ENCODE measurements at places on chromosomes 16 and 17. TPM values are rescaled to one million over a fixed set of nuclear protein-coding genes. Genes with fewer than 3 reads are reported as not detected.

DNA sequence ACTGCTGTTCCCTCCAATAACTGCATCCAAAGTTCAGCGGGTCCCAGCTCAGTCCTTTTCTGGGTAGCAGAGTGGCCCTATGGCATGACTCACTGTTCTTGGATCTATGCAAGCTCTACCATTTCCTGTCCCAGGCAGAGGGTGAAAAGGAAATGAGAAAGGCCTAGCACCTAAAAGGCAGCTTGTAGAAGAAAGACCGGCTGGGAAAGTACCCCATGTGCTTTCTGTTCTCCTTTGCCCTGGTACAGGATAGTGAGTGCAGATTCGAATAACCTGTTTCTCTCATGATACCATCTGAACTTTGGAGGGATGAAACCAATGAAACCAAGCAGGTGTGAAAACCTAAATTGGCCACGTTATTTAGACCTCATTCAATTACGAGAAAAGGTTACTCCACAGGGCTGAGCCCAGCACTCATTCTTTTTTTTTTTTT is 12.7 kb upstream of the HASPIN start:
- DNase-seq: no peak

DNA sequence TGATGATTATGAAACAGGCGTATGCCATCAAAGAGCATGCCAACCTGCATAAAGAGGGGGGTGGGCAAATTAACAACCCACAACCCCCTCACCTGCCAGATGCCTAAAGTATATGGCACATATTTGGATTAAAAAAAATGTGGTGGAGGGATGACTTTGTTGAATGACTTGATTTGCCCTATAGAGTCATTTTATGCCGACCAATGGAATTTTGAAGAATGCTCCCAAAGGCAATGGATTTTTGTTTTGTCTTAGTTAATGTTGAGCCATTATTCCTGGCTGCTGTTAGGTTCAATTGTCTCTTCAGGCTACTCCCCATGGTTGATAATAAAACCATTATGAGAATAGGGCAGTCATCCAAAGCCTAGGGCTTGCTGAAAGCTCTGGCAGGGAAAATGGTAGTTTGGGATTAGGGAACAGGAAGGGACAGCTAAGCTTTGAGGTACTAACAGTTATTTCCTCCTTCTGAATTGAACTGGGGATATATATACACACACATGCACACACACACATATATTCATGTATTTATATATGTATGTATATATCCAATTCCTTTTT is 5.8 kb upstream of the CHCT1 start:
- DNase-seq: no peak

DNA sequence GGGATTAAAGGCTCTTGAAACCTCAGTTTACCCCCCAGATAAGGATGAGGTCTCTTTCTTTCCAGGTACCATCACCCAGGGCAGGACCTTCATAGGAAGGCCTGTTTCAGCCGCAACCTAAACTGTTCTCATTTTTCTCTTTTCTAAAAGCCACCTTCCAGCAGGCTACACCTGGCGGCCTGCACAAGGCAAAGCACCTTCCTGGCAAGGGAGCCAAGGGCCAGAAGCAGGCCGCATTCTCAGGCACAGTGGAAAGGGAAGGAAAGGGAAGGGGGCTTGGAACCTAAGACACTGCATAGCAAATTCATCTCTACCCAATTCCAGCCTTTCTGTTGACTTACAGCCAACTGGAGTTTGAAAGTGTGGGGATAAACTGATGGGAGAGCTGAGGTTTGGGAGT is 8.9 kb upstream of the NDEL1 start:
- DNase-seq: no peak

GRCh38 chr16:11097094-11097786 is 152.9 kb downstream of the CLEC16A start:
- DNase-seq: no peak

ACSM5 gene
- 1.8 TPM for total RNA-seq

ARL5C gene
- total RNA-seq: not detected

- DNase-seq: no peak
Measured at GRCh38 chr16:12317121-12317810, 340.7 kb downstream of the SNX29 start.

GRCh38 chr17:34146440-34147043 is 108.5 kb upstream of the CCL2 start:
- DNase-seq: peak; percentile 53

GRCh38 chr16:66275775-66276428 is 90.6 kb upstream of the CDH5 start:
- DNase-seq: no peak

GRCh38 chr17:880443-881269 is 98.5 kb downstream of the MRM3 start:
- no peak for DNase-seq

DNA sequence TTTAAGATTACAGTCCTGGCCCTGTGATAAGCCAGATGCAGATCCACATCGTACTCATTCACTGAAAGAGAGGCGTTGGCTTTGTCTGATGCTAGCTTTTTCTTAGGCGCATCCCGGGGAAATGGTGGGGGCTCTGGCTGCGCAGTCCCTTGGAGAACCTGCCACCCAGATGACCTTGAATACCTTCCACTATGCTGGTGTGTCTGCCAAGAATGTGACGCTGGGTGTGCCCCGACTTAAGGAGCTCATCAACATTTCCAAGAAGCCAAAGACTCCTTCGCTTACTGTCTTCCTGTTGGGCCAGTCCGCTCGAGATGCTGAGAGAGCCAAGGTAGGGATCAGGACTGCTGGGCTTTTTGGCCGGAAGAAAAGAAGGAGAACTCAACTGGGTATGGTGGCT is 24.0 kb downstream of the POLR2A start:
- DNase-seq: no peak

SLC47A2 gene
- total RNA-seq: not detected

DNA sequence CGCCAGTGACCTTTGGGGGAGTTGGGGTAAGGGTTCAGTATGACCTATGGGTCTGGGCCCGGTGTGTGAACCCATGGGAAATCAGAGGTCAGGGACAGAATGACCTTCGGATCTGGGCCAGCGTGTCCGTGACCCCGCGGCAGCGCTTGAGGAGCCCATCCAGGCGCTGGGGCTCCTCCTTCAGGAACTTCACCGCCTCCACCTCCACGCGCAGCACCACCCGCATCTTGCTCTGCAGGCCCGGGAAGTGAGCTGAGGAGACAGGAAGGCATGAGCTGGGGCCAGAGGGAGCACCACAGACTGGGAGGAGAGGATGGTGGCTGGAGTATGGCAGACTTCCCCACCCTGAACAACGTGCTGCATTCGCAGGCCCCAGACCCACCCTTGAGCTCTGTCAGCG is 53.4 kb downstream of the SRCIN1 start:
- no peak for DNase-seq

DNA sequence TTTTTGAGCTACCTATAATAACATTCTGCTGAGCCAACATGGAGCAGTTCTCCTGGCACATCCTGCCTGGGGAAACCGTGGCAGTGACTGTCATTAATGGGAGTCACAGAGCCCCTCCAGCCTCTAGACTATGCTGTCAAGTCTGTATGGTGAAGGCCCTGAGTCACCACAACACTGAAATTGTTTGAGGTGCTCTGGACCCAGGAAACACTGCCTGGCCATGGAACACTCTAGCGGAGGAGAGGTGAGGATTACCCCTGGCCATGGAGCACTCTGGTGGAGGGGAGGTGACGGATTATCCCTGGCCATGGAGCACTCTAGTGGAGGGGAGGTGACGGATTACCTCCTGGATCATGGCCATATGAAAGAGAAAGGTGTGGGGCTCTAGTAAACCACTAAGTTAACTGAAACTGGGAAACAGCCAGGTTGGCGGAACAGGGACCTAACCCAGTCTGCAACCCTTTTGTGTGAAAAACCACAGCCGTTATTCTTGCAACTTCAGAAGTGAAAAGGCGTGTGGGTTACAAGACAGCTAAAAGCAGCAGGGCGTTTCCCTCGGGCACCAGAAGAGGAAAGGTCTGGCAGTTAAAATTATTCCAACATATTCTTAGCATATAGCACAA is 156.7 kb downstream of the KCNJ12 start:
- DNase-seq: no peak

DNA sequence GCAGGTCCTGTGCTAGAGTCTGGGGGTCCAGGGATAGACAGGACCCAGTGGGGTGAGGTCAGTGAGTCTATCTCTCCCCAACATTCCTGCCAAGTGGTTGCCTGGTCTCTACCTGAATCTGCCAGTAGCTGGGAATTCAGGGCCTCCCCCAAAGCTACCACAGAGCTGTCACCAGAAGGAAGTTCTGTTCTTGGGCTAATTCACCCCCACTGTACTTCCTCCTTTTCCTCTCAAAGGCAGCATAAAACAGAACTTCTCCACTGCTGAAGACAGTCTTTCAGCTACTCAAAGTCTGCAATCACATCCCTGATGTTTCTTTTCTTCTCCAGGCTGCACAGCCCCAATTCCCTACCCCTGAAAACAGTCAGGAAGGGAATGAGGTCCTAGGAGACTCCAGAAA is 8.7 kb downstream of the CAMTA2 start:
- no peak for DNase-seq

GRCh38 chr16:65746941-65747340 is 619.5 kb upstream of the CDH5 start:
- no peak for DNase-seq

GRCh38 chr16:28898266-28898665 is 20.0 kb downstream of the ATP2A1 start:
- DNase-seq: no peak

DNA sequence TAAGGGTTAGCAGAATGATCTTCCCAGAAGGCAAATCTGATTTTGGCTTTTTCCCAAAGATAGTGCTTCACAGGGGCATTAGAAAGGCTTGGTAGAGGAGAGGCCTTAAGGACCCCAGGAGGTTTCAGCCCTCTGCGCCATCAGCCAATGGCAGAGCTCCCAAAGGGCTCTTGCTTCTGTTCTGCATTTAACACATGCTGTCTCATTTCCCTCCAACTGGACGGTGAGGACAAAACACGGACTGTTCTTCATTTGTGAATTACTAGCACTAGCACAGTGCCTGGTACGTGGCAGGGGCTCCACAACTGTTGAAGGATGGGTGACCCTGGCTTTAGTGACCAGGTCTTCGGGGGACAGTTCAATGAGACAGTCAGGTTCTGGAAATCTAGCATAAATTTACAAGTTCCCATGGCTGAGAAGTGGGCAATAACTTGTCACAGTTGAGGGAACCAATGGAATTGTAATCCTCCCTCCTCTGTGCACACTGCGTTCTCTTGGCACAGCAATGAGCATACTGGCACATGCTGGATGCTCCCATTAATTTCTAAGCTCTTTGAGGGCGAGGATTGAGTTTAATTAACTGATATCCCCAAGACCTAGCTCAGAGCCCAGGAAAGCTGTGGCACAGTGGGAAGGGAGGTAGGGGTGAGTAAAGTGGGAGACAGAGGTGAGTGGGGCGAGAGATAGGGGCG is 45.4 kb downstream of the COG7 start:
- no peak for DNase-seq

- no peak for DNase-seq
Measured at GRCh38 chr16:29675811-29676643, 3.0 kb upstream of the QPRT start.

DNA sequence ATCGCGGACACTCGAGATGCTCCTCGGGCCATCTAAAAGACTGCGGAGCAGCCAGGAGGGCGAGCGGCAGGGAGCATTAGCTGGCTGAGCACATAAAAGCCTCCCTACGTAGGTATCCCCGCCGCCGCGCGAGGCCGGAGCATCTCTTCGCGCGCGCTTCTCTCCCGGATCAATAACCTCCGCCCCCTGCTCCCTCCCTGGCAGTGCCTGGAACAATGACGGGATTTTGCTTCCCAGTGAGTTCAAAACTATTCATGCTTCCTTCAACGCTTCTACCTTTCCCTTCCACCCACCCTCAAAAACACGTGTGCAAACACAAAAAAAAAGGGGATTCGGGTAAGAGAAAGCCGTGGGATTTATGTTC is 984 bp downstream of the CENPV start:
- DNase-seq: no peak

ZNF750 gene
- 0.20 TPM for total RNA-seq

DNA sequence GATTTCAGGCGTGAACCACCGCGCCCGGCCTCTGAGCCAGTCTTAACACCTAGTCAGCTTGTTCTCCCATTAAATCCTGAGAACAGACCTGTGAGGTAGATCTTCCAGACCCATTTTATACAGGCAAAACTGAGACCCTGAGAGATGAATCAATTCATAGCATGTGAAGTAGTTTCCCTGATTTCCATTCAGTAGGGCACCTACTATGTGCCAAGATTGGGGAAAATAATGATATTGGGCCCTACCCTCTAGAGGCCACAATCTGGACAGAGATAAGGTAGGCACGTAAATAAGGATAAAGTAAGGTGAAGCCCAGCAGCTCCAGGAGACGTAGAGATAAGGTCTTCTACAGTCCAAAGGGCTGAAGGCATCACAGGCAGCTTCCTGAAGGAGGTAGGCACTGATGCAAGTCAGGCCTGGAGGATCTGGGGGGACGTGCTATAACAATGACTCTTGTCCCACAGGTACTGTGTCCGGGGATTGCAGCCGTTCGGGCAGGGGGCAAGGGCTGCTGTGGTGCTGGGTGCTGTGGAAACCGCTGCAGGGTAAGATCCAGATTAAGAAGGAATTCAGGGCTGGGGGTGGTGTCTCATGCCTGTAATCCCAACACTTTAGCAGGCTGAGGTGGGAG is 5.7 kb downstream of the VMO1 start:
- DNase-seq: no peak

GRCh38 chr17:29115961-29116803 is 64.0 kb downstream of the MYO18A start:
- no peak for DNase-seq

- no peak for DNase-seq
Measured at GRCh38 chr16:31572821-31573220, 45.1 kb downstream of the AHSP start.

DNA sequence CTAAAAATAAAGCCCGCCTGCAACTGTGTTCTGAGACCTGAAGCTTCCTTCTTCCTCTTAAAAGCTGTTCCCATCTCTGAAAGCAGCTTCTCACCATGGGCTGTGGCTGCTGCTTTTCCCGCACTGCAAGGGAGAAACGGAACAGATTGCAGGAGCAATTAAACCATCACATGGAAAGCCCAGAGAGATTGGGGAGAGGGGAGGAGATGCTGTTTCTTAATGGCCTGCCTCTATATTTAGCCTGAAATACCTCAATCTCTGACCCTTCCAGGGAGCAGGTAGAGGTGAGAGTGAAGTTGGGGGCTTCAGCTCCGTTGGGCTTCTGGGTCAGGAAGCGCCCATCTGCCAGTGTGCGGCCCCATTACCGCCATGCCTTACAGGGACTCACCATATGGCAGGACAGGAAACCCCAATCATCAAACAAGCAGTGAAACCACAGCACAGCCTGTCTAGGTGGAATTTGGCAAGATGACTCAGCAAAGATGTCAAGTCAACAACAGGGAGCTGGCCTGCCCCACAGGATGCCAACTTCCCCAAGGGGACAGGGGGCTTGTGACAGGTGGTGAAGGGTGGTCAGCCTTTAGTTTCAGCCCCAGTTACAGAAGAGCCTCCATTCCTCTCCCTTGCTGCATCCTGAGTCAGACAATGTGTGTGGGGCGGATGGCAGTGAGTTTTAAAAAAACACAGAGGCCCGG is 286.6 kb upstream of the CCL2 start:
- no peak for DNase-seq

- no peak for DNase-seq
Measured at GRCh38 chr17:16933317-16934132, 38.4 kb downstream of the TNFRSF13B start.

GRCh38 chr17:28700830-28701492 is 10.7 kb downstream of the PROCA1 start:
- DNase-seq: no peak

- no peak for DNase-seq
Measured at GRCh38 chr16:4617880-4618279, 3.2 kb upstream of the UBALD1 start.

Measured in heart right ventricle (tissue), 16 donors.